ENCODE measurements at places on chromosomes 4 and X.

- DNase-seq, result no peak
These were observed 25.3 kb downstream of the HS6ST2 start for GRCh38 chrX:132933170-132933569.

- DNase-seq, result no peak
These were observed 70.2 kb upstream of the BRWD3 start for GRCh38 chrX:80879916-80880315.

- DNase-seq, result no peak
These were observed 92.9 kb downstream of the FNIP2 start for GRCh38 chr4:158861766-158862165.

DNA sequence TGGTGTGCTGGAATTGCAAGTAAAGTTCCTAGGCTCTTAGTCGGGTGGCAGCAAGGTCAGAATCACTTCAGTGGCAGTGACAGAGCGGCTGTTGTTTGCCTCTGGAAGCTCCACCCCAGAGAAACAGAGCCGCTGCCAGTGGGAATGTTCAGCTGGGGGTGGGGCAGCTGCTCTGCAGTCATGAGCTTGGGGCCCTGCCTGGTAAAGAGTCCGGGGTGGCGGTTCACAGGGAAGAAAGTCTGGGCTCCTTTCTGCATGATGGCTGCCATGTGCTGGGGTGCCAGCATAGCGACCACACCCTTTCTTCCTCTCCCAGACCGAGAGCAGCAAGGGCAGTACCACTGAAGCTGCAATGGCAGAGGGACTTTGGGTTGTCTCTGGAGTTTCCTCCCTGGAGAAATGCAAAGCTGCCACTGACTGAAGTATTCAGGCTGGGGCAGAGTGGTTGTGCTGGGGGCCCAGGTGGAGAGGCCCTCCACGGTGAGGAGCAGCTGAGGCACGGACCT lies 108.8 kb upstream of the CENPE start:
- no peak for DNase-seq

- no peak for DNase-seq
These were observed 56.3 kb downstream of the DTHD1 start for GRCh38 chr4:36337665-36338185.

DNA sequence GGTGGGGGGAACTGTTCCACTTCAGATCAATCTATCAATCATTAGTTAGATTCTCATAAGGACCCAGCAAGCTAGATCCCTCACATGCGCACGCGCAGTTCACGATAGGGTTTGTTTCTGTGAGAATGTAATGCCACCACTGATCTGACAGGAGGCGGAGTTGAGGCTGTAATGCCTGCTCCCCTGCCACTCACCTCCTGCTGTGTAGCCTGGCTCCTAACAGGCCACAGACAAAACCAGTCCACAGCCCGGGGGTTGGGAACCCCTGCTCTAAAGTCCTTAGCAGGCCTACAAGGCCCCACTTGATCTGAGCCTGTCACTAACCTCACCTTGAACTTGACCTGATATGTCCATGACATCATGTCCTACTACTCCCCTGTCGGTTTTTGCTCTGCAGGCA lies 30.3 kb downstream of the ARL9 start:
- no peak for DNase-seq

- no peak for DNase-seq
These were observed 90.9 kb downstream of the EGF start for GRCh38 chr4:110003401-110004187.

- no peak for DNase-seq
These were observed 163.2 kb downstream of the ANK2 start for GRCh38 chr4:113212613-113213012.

DNA sequence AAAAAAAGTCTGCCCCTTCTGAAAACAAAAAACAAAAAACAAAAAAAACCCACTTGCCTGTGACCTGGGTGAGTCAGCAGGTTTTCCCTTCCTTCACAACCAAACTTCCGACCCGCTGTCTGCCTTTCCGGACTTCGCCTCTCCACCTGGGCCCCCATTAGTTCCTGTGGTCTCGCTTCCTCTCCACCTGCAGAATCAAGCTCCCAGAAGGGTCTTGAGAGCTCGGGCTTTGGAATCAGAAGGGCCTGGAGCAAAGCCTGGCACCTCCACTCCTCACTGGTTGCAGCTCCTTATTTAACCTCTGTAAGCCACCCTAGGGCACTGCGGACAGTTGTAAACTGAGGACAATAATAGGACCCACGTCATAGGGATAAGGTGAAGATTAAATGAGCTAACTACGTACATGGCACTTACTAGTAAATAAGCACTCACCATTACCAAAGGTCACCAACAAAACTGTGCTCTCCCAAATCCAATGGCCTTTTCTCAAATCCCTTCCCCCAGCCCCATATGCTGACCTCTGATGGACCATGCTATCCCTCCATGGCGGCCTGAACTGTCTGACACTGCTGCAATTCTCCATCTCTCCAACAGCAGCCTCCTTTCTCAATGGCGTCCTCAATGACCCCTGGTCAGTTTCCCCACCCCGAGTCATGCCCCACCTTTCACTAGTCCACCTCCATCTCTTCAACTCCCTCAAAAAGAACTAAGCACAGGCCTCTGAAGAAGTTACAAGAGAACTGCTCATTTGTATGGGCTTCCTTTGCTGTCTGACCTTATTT lies 64.2 kb downstream of the IRF2 start:
- no peak for DNase-seq

DNA sequence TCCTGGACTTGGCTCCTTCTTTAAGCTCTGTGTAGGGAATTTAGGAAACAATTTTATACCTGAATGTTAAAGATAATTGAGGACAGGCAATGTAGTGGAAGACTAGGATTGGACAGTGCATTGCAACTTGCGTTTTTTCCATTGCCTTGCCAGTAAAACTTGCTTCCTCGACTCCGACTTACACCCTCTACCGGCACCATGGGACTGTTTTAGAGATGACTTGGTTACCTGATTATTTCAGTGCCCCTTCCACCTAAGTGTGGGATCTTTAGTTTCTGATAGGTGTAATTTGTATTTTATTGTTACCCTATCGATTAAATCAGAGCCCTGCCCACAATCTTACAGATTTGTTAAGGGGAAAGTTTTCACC lies 1.2 kb downstream of the PRPS1 start:
- no peak for DNase-seq

GRCh38 chr4:182555997-182556418 lies 312.8 kb downstream of the TENM3 start:
- no peak for DNase-seq

GRCh38 chrX:129641941-129642340 lies 12.8 kb downstream of the APLN start:
- no peak for DNase-seq

DNA sequence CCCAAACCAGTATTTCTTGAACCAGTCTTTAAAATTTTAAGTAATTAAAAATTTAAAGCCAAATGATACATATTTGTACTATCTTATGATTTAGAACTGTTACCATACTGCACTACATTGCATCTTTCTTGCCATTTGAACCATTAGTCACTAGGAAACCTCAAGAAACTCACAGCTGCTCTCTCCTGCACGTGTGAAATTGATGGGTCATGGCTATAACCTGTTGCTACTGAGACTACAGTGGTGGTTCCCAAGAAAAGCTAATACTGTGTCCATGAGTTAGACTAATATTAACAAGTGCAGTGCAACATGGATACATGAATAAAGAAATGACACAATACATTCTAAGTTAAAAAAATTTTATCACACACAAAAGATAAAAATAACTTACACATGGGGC lies 88.4 kb downstream of the PDE5A start:
- DNase-seq, result no peak

DNA sequence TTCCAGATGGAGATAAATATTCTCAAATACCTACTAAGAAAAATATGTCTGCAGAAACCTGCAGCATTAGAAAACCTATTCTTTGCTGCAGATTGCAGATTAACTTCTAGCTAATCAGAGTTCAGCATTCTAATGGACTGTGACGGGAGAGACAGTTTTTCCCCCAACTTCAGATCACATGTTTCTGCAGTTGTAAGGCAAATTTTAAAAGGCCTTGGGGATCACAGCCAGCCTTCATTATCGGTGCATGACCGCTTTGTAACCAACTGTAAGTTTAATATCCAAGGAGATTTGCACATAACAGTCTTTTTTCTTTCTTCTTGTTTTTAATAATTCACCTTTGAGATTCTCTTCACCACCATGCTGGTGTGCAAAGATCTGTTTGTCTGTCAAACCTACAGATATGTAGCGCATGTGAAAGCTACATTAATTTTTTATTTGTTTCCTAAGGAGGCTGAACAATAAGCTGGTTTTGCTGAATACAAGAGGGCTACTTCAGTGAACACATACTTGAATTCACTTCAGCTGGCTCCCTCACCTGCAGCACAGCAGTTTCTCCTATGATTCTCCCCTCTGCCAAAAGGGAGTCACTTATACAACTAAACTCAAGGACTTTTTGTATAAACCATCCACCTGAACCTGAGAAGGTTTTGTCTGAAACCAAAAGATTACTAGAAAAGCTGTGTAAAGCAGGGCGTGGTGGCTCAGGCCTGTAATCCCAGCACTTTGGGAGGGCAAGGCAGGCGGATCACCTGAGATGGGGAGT lies 488.5 kb downstream of the RPA4 start:
- no peak for DNase-seq
